Stimulated activated naive CD4-positive, alpha-beta T cell (primary cell): ENCODE measurements at places on chromosomes 13 and 19.

DNA sequence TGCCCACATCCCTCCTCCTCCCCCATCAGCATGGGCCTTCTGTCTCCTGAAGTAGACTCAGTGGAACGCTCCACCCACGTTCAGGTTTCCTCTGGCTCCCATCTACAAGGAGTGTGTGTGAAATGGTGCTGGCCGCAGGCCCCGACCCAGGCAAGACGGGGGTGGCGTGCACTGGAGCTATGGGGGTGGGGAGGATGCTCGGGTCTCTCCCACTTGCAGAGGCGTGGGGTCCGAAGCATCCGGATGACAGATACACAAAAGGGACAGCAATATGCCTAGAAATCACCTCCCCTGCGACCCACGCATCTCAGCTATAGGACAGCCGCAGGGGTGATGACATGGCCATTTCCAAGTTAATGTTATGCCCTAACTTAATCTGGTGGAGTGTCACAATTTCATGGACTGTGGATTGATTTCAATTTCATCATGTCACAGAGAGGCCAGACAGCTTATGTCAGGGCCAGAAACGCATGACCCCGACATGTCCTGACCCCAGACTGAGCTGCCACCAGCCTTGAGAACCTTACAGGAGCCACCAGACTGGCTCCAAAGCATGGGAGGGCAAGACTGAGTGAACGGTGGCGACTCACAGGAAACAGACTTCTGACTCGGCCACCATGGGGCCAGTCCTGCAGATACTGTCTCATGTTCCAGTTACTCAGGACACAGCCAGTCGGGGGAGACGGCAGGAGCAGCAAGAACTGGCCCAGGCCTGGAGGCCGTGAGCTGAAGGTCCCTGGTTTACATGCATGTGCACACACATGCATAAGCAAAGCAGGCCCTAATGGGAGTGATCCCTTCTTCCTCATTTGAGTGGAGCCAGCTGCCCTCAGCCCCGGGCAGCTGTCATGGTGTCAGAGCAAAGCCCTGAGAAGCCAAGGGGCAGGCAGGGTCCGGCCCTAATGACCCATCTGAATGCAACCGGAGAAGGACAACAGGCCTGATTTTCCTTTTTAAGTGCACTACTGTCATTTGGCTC is 82.2 kb downstream of the SLC7A1 start:
- DNase-seq, result no peak

GRCh38 chr13:18956473-18957078 is 225.0 kb downstream of the TUBA3C start:
- no peak for DNase-seq

- no peak for DNase-seq
Measured at GRCh38 chr19:12899891-12900518, 9.0 kb downstream of the GCDH start.

- no peak for DNase-seq
Measured at GRCh38 chr13:48545608-48546007, 12.7 kb upstream of the RCBTB2 start.

- DNase-seq, result no peak
Measured at GRCh38 chr13:41145136-41145908, 12.7 kb upstream of the KBTBD6 start.

- no peak for DNase-seq
Measured at GRCh38 chr13:109024611-109025010, 395.2 kb downstream of the MYO16 start.

- no peak for DNase-seq
Measured at GRCh38 chr13:109000207-109000606, 370.8 kb downstream of the MYO16 start.

GRCh38 chr13:48892688-48893075 is 83.0 kb upstream of the FNDC3A start:
- DNase-seq, result no peak

GRCh38 chr19:31784671-31785101 is 435.4 kb upstream of the TSHZ3 start:
- DNase-seq, result no peak

DNA sequence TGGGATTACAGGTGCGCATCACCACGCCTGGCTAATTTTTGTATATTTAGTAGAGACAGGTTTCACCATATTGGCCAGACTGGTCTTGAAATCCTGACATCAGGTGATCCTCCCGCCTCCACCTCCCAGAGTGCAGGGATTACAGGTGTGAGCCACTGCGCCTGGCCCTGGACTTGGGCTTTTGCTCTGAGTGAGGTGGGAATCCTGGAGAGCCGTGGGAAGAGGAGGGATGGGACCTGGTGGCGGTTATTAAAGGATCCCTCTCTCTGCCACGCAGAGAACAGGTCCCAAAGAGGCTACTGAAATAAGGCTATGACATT is 1.7 kb upstream of the TLE5 start:
- no peak for DNase-seq

- no peak for DNase-seq
Measured at GRCh38 chr13:60654415-60654814, 257.4 kb downstream of the TDRD3 start.

GRCh38 chr19:48218997-48219396 is 36.7 kb downstream of the CARD8 start:
- no peak for DNase-seq

GRCh38 chr19:49857061-49857837 is 6.3 kb downstream of the PTOV1 start:
- no peak for DNase-seq

DNA sequence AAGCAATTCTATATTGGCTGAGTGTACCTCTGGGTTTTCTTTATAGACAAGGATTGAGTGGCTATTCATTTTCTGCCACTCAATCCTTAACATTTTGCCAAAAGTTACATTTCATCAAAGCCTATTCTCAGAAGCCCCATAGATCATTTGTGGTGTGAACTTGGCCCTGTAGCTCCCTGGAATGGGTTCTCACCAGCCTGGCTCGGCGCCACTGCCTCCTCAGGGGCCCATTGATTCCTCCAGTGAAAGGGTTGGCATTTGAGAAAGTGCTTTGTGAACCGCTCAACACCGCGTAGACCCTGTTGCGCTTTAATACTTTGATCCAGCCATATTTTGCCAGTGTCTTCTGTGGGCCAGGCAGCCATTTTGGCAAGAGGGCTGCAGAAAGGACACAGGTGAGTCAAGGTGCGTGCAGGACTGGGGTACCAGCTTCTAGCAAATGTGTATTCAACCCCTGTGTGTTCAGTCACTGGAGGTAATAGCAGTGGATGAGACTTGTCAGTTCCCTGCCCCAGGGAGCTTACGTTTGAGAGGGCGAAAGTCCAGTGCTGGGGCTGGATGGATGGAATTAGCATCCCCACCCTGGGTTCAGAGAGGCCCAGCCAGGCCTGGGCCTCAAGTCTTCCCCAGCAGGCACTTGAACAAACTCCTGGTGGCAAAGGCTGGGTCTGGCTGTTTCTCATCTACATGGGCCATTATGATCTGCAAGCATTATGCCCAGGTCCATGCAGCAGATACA is 3.8 kb downstream of the RAB8A start:
- no peak for DNase-seq

- no peak for DNase-seq
Measured at GRCh38 chr13:43544631-43545030, 242.1 kb downstream of the ENOX1 start.

- no peak for DNase-seq
Measured at GRCh38 chr13:111513766-111514609, 193.5 kb downstream of the TEX29 start.

- DNase-seq, result no peak
Measured at GRCh38 chr13:112532837-112533745, 54.9 kb downstream of the TUBGCP3 start.

DNA sequence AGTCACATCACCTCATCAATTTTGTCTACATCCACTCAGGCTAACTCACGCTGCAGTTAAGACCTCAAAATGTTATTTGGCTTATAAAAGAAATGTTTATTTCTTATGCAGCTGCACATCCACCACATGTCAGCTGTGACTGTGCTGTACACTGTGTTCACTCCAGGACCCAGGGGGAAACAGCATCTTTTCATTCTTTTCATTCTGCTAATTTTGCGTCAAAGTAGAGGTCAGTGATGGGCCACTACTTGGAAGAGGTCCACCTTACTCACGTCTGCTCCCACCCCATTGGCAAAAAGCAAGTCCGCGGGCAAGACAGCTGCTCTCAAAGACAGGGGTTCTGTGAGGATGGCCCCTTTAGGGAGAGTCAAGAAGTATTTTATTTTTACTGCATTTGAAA is 4.5 kb upstream of the DCT start:
- no peak for DNase-seq

DNA sequence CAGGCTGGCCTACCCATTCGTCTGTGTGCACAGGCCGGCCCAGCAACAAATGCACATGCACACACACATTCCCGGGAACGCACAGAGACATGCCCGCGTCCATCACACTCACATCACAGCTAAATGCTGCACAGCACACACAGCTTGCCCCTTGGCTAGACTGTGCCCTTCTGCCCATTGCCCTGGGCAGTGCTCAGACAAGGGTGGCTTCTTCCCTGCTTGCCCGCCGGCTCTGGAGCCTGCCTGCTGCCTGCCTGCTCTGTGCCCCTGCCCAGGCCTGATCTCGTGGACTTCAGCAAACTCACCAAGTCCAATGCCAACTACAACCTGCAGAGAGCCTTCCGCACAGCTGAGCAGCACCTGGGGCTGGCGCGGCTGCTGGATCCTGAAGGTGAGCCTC is 30.4 kb downstream of the SPTBN4 start:
- no peak for DNase-seq
